ENCODE measurements at places on chromosomes 3 and 15.

DNA sequence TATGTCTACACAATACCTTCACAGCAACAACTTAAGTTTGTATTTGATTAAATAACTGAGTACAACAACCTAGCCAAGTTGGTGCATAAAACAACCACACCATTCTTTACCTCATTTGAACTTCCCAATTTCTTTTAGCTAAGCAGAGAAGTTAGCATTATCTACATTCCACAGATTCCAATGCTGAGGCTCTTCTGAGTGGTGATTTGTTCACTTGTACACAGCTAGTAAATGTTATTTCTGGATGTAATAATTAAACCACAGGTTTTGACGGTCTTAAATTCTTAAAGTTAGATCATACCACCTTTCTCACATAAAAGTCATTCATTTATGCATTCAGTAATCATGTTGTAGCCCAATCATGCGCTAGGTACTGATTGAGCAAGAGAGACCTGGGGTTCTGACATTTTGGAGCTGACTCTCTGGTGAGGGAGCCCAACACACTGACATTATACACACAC, 102.5 kb downstream of the SST start:
- DNase-seq: no peak

GRCh38 chr3:24981924-24982323, 446.1 kb upstream of the RARB start:
- no peak for DNase-seq

DNA sequence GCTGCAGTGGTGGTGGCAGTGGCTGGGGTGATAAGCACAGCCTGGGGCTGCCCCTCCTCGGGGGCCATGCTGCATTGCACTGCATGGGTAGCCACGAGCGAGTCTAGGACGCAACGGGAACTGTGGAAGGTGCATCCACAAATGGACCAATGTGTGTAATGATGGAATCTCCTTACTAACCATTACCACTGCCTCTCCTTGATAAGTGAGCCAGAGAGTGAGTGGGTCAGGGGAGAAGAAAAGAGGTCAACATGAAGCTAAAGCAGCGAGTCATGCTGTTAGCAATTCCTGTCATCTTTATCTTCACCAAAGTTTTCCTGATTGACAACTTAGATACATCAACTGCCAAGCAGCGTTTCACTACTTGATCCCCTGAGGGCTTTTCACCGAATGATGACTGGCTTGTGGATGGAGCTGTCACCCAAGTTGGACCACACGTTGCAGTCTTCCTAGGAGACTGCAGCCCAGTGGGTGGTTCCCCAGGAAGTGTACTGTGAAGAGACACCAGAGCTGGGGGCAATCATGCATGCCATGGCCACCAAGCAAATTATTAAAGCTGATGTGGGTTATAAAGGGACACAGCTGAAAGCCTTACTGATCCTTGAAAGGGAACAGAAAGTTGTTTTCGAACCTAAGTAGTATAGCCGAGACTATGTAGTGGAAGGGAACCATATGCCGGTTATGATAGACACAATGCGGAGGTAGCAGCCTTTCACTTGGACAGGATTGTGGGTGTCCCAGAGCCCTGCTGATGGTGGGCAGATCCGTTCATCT, 20.6 kb downstream of the SAMD7 start:
- DNase-seq: no peak

DNA sequence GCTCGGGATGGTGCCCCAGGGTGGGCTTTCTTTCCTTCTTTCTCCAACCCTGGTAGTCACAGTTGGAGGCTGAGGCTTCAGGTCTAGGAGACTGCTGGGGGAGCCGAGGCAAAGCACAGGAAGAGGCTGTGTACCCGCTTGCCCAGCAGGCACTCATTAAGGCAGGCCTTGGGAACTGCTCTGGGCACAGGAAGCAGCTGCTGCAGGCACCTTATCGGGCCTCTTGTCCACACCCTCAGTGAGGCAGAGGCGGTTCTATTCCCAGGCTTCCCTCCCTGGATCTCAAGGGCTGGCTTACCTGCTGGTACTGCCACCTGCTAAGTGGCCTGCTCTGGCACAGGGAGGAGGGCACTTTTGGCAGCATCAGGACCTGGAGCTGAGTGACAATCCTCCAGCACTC, 15.8 kb upstream of the GRM2 start:
- no peak for DNase-seq

DNA sequence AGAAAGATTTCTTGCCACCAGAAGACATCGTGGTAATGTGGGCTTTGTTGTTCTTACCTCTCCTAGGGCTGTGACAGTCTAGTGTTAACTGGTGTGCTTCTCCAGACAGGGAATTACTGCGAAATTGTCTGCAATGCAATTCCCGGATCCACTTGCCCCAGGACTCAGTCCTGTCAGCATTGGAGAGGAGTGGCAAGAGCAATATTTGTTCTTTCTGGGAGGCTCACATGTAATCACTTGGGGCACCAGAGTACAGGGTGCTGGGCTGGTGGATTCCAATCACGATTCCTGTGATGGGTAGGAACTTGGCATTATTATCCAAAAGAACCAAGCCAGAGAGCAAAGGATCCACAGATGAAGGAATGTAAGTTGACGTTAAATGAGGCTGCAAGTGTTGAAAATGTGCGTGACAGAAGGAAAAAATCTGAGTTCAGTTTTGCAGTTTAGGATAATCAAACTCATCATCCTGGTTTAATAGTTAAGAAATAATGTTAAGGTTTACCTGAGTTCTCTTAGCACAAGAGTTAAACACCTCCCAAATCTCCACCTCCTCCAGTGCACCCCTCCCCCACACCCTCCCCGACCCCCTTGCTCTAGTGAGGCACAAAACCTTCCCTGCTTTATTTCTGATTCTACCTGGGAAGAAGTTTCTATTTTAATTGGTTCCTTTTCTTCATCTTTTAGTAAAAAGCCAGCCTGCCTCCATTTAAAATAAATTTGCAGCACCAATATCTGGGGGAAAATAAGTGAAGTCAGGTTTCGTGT, 79.2 kb downstream of the GMPS start:
- no peak for DNase-seq

- DNase-seq: peak; percentile 25
These were observed 195.1 kb downstream of the DTWD1 start for GRCh38 chr15:49815950-49816349.

DNA sequence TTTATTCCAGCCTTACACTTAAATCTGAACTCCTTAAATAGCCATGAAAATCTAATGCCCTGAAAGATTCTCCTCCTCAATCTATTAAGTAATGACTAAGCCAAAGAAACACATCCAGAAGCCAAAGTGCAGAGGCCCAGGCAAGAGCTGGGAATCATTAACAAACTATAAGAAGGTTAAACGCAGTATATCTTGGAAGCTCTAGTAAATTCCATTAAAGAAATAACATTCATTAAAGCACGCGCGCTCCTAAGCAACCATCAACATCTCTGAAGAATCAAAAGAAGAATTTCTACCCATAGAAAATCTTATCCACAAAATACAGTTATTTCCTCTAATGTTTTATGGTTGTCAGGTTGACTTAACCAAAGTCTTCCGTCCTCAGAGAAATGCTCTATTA, 29.5 kb downstream of the MB21D2 start:
- no peak for DNase-seq

DNA sequence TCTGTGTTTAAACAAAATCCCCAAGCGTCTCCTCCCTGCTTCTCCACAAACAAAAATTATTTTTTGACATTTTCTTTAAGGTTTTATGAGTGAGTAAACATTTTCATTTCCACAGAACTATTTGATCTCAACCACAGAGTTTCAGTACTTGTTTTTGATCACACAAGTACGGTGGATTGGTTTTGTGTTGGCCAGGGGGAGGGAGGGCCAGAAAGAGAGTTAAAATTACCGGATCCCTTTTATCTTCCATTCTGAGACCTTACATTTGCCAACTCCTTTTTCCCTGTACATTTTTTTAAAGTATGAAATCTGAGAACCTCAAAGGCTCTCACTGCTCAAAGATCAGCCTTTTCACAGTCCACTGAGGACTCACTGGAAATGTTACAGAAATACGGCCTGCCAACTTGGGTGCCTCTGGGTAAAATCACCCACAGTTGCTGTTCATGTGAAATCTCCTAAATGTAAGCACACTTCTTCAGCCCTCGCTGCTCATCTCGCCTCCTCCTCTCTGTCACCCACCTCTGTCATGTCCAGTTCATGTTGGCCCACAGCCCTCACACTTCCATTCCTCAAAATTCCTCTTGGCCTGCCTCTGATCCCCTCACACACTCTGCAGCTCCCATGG, 1.7 kb downstream of the HOMER2 start:
- no peak for DNase-seq

- DNase-seq: peak; percentile 8
These were observed 1602.1 kb downstream of the SI start for GRCh38 chr3:163476179-163476578.

- no peak for DNase-seq
These were observed 127.4 kb upstream of the MLF1 start for GRCh38 chr3:158443632-158444031.

DNA sequence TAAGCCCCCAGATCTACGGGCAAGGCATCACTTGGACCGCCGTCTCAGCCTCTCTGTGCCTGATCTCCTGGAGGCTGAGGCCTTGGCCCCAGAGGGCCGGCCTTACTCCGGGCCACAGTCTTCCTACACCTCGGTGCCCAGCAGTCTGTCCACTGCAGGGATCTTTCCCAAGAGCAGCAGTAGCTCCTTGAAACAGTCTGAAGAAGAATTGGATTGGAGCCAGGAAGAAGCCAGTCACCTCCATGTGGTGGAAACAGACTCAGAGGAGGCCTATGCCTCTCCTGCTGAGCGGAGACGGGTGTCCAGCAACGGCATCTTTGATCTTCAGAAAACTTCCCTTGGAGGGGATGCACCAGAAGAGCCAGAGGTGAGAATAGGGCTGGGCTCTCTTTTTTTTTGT, 67.0 kb downstream of the MCTP2 start:
- no peak for DNase-seq

DNA sequence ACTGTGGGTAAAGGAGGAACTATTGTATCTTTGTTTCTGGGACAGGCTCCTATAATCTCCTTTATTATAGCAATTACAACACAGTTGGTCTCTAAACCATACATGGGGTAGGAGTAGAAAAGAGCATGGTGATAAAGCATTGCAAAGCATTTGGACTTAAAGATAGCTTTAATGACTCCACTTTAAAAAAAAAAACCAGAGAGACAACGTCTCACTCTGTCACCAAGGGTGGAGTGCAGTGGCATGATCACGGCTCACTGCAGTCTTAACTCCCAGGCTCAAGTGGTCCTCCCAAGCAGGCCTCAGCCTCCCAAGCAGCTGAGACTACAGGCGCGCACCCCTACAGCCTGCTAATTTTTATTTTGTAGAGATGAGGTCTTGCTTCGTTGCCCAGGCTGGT, 68.2 kb downstream of the DENND4A start:
- no peak for DNase-seq

- DNase-seq: no peak
These were observed 46.6 kb downstream of the TYRO3 start for GRCh38 chr15:41605566-41605965.

DNA sequence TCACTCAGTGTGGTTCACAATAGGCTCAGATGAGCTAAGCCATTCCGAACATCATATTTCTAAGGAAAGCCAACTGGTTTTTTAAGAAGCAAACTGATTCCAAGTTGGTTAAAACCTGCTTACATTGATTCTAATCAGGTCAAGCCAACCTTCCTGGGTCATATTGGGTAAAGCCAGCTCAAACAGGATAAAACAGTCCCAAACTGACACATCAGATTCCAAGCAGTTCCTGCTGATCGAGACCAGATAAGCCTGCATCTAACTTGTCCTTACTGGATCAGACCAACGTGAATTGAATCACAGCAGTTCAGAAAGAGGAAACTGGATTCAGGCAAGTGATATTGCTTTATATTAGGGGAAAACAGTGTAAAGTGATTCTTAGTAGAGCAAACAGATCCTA, 18.6 kb upstream of the THSD4 start:
- no peak for DNase-seq

DNA sequence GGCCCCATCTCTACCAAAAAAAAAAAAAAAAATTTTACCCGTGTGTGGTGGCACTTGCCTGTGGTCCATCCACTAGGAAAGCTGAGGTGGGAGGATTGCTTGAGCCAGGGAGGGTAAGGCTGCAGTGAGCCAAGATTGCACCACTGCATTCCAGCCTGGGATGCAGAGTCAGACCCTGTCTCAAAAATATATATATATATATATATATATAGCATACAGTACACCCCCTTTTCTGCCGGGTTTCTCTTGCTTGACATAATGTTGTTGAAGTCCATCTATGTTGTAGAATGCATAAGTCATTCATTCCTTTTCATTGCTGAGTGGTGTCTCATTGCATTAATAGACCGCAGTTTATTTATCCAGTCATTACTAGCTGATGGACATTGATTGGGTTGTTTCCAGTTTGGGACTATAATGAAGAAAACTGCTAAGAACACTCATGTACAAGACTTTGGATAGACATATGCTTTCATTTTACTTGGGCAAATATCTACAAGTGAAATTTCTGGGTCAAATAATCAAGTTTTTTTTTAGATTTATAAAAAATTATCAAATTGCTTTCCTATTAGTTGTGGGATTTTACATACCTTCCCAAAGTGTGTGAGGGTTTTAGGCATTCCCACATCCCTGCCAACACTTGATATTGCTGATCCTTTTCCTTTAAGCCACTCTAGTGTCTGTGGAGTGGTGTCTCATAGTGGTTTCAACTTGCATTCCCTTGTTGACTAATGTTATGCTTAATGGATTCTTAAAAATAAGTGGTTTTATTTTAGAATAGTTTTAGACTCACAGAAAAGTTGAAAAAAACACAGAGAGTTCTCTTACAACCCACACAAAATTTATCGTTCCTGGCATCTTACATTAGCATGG, 2.1 kb upstream of the PRR20G start:
- DNase-seq: no peak

- DNase-seq: no peak
These were observed 306.2 kb upstream of the ATP11B start for GRCh38 chr3:182487143-182487542.

- DNase-seq: peak; percentile 11
These were observed 1031.7 kb upstream of the CFAP20DC start for GRCh38 chr3:60081381-60082095.

DNA sequence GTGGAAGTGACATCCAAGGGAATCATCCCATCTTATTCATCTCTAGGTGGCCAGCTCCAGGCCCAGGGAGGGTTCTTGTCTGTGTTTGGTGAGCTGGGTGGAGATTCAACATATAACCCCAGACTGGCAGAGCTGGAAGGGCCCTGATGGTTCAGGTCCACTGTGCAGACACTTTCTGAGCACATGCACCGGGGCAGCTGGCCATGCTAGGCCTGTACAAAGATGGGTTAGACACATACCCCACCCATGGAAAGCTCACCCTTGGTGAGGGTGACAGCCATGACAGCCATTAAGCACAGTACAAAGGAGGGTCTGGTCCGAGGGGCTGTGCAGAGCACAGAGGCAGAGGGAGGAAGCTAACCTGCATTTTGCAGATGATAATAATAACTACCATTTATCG, 100.4 kb downstream of the CORO2B start:
- DNase-seq: no peak

- DNase-seq: no peak
These were observed 22.2 kb downstream of the MESD start for GRCh38 chr15:80967451-80967850.

GRCh38 chr3:161644891-161645635, 148.5 kb downstream of the OTOL1 start:
- no peak for DNase-seq

GRCh38 chr3:99579246-99579645, 59.1 kb upstream of the COL8A1 start:
- no peak for DNase-seq

Measured in NB4 (cell line).